ENCODE measurements at places on chromosomes 6 and 20.

- no peak for DNase-seq
Observed at GRCh38 chr20:43536817-43537440, 21.9 kb upstream of the SGK2 start.

DNA sequence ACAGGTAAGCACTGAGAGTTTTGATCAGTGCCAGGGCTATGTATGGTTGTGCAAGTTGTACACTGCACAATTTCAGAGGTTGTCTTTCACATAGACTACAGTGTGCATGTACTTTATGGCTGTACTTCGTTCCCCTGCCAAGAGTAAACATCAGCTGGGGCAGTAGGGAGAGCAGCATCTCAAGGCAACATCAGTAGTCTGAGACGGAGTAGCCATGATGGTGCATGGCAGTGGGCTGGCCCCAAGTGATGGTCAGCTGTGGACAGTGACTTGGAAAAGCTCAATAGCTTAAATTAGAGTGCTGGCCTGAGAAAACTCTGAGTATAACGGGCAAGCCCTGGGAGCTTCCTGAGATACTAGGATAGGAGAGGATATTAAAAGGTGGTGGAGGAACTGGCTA lies 165.5 kb downstream of the TFAP2B start:
- no peak for DNase-seq

DNA sequence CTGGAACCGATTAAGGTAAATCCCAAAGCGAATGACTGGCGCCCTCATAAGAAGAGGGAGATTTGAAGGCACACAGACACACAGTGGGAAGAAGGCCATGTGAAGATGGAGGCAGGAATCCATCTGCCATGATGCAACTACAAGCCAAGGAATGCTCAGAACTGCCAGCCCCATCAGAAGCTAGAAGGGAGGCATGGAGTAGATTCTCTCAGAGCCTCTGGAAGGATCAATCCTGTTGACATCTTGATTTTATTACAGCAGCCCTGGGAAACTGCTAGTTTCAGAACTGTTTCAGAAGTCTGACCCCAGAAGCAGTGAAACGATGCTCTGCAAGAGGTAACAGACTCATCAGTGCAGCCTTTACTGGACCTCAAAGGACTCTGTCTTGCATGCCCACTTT lies 103.5 kb upstream of the GPR6 start:
- DNase-seq: no peak

GRCh38 chr6:25727028-25727427 lies 27.5 kb upstream of the SLC17A4 start:
- no peak for DNase-seq

GRCh38 chr6:219641-220198 lies 72.6 kb upstream of the DUSP22 start:
- no peak for DNase-seq

- no peak for DNase-seq
Observed at GRCh38 chr20:16732506-16733152, 2.8 kb downstream of the SNRPB2 start.

DNA sequence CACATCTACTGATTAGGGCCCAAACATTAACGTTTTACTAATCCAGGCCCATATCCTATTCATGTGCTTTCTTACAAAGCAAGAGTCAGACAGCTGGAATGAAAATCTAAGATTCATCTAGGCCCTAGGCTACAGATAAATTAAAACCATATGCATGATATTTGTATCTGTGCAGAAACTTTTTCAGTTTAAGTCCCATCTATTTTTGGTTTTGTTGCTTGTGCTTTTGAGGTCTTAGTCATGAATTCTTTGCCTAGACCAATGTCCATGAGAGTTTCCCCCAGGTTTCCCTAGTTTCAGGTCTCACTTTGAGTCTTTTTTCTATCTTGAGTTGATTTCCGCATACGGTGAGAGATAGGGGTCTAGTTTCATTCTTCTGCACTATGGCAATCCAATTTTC lies 20.2 kb downstream of the ADNP start:
- DNase-seq: no peak

DNA sequence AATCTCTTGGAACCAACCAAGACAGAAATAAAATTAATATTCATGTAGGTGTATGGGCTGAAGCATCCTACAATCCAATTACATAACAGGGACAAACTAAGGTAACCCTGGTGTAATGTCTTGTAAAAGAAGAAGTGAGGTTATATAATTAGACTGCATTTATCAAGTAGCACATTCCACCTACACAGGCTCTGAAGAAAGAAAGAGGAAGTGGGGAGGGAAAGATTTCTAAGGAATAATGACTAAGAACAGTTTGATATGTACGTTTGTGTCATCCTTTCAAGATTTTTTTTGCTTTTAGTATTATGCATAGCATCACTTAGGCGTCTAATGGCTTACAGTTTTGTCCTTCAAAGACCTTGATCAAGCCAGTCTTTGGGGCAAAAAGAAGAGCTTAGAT lies 139.7 kb downstream of the PLCB1 start:
- DNase-seq: no peak

- no peak for DNase-seq
Observed at GRCh38 chr20:31824554-31825313, 5.6 kb downstream of the MYLK2 start.

DNA sequence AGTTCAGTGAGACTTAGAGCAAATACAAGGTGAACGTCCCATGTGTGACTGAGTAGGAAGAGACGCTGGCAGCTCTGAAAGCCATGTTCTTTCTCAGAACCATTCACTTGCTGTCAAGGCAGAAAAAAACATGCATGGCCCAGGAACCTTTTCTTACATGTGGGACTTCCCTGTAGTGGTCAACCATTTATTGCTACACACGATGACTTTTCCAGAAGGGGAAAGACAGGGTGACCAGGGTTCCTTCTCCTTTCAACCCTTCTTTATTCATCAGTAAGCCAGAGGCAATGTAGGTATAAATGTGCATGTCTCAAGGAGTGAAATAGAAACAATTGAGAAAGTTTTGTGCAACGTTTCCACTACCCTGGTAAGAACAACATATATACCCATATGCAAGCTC lies 189.0 kb downstream of the NFATC2 start:
- DNase-seq: no peak

DNA sequence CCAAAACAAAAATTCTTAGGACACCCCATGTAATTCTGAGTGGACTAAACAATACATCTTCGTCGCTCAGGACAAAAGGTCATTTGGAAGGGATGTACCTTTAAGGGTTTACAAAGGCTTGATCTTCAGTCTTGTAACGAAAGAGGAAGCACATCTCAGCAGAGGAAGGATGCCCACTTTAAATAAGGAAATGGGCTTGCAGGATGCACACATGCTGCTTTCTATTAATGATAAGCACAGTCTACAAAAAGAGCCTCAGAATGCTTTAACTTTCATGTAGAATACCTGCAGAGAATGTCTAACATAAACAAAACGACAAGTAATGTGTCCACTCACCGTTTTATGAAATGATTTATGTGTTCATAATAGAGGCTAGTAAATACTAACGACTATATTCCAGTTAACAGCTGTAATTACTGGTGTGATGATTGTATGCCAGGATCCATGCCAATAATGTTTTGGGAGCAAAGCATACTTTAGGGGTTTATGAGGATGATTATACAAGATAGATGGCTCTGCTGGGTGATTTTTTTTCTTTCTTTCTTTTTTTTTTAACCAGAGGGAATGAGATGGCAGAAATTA lies 216.9 kb downstream of the GMDS start:
- no peak for DNase-seq

DNA sequence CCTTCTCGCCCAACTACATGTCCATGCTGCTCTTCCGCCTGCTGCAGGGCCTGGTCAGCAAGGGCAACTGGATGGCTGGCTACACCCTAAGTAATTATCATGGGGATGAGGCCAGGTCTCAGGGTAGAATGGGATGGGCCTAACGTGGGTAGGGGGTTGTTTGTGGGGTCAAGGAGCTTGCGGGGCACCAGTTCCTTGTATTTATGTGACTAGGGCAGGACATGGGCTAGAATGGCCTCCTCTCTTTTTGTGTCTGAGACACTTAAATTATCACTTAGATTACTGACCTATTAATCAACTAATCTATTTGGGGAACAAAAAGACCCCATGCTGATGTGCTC lies 10.7 kb downstream of the SLC22A1 start:
- DNase-seq: no peak

DNA sequence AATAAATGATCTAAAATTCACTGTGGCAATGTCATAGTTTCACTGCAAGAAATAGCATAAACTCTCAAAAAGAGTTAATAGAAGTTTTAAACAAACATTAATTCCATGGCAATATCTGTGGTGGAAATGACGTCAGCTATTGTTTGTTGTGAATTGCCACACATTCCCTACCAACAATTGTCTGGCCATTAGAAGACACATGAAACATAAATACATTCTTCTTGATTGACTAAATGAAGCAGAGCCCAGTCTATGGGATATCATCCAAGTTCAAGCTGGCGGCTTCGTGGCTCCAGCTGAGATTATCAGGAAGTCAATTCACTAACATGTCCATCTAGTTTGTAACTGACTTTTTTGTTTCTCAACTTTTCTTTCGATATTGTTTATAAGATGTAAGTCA lies 369.0 kb downstream of the ARHGAP18 start:
- DNase-seq: no peak

- no peak for DNase-seq
Observed at GRCh38 chr6:84332139-84333034, 104.9 kb upstream of the CEP162 start.

- no peak for DNase-seq
Observed at GRCh38 chr6:53984163-53984562, 127.1 kb upstream of the MLIP start.

GRCh38 chr6:108877046-108877751 lies 29.0 kb downstream of the ARMC2 start:
- peak; percentile 72 for DNase-seq

DNA sequence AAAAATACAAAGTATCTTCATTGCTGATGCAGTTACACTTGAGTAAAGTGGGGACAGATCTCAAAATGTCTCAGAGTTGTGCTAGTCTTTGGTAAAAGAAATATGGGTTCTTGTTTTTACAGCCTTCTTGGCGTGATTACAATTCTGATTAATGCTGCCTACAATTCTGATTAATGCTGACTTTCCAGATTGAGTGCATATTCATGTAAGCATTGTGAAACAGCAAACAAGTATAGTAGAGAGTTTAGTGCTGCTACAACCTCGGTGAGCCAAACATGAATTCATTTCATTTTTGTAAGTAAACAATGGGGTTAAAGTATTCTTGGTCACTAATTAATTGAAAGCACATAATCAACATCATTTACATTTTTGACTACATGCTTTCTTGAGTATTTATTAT lies at the start of gene DEFB113:
Gene DEFB113 (minus strand): TSS at position 21 of the 400 bp plus-strand sequence. CDS start 0 bp downstream, at position 21.
- no peak for DNase-seq

DNA sequence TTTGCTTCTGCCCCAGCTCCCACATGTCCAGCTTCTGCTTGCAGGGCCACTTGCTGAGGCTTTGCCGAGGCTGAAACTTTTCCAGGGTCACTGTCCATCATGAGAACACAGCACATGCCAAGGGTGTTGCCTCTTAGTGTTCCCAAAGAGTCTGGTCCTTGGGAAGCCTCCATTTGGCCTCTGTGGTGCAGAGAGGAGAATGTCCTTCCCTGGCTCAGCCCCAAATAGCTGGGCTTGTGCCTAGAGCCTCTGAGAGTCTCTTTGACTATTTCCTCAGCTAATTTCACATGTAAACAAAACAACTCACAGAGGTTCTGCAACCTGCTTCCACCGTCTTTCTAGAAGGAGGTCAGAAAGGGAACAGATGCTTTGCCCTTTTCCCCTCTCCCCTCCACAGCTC lies 40.4 kb upstream of the RAB23 start:
- DNase-seq: peak; percentile 53

DNA sequence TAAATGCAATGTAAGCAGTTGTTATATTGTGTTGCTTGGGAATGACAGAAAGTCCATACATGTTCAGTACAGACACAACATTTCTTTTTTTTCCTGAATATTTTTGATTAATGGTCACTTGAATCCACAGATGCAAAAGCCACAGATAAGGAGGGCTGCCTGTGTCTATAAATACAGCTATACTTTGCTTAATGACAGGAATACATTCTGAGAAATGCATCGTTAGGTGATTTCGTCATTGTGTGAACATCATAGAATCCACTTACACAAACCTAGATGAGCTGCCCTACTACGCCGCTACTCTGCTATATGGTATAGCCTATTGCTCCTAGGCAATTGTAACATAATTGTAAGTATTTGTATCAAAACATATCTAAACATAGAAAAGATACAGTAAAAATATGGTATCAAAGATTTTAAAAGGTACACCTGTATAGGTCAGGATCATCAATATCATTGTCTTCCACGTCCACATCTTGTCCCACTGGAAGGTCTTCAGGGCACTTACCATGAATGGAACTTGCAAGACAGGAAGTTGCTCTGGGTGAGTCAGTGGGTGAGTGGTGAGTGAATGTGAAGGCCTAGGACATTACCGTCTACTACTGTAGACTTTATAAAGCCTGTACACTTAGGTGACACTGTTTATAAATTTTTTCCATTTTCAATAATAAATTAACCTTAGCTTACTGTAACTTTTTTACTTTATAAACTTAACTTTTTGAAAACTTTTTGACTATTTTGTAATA lies 27.9 kb upstream of the POPDC3 start:
- DNase-seq: no peak

DNA sequence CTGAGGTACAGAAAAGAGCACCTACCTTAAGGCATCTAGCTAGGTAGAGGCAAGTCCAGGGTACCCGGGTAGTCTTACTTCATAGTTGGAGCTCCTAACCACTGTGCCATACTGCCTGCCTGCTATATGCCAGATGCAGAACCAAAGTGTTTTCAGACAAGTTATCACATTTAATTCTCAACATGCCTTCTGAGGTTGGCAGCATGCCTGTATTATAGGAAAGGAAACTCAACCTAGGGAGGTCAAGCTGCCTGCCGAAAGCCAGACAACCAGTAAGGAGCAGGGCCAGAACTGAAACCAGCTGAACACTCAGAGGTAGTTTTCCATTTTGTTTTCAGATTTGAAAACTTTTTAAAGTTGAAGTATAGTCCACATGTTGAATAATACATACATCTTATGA lies 5.4 kb downstream of the CTNNBL1 start:
- DNase-seq: no peak

GRCh38 chr6:26173836-26174145 lies 86.6 kb downstream of the HFE start:
- DNase-seq: no peak

DNA sequence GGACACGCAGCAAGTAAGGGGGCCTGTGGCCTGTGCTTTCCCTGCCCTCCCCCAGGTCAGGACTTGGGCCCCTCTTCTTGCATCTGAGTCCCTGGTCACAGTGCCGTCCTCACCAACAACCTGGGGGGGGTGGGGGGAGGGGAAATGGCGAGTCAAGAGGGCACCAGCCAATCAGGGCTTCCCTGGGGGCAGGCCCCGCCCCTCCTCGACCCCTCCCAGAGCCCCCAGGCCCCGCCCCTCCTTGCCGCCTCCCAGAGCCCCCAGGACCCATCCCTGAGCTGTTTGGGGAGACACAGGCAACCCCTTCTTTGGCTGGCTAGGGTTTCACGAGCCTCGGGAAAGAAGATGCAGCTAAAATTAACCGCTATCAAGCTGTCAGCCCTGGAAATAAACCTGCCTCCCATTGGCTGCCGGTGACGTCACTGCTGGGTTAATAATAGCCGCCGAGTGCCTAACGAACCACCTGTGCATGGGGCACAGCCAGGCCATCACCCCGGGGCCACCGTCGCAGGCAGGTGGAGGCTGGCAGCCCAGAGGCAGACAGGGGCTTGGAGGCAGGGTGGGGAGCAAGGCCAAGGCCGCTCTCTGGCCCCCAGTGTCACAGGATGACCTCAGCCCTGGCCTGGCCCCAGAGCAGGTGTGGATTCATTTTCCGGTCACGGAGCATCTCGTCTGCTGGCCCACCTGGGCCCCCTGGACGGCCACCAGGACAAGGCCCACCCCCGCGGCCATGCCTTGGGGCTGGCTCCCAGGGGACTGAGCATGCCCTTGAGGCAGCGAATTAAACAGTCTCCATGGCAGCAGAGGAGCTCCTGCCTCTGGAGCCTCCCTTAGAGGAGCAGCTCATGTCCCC lies 3.2 kb upstream of the EEF1A2 start:
- no peak for DNase-seq

GRCh38 chr6:111972745-111973117 lies 81.2 kb upstream of the CCN6 start:
- DNase-seq: no peak
